GM13977 (cell line): ENCODE measurements at places on chromosomes 1 and 21.

DNA sequence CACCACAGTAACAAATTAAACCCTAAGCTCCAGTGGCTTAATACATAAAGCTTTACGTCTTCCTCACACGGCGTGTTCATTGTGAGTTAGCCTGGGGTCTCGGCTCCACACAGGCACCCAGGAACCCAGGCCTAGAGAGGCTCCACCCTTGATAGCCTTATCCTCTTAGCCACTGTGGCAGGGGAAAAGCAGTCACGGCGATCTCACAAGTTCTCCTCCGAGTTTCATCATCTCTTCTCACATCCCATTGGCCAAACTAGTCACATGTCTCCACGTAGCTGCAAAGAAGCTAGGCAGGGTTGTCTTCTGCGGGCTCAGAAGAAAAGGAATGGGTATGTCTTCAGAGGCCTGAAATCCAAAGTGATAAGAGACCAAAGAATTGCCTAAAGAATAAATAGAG, 122.3 kb upstream of the GRIK3 start:
- DNase-seq: no peak

DNA sequence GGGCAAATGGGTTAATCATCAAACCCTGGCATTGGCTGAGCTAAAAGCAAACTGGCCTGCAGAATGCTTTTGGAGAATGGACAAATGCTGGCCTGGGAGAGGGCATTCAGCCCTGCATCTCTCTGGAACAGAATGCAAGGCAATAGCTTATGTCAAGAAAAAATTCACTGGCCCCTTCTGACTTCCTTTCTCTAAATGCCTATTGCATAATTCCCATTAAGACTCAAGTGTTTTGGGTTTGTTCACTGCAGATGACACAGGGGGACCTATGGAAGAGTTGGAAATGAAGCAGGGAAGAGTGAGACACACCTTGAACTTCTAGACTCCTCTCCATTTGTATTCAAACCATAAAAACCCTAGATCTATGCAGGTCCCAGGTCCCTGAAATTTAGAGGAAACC, 15.9 kb downstream of the PEA15 start:
- DNase-seq: no peak

- no peak for DNase-seq
Observed at GRCh38 chr1:201707027-201707426, 121.9 kb upstream of the IPO9 start.

GRCh38 chr1:119133987-119134386, 6.5 kb downstream of the WARS2 start:
- no peak for DNase-seq

- no peak for DNase-seq
Observed at GRCh38 chr1:174198202-174198601, 38.9 kb downstream of the RABGAP1L start.

GRCh38 chr21:28793043-28793442, 199.6 kb downstream of the LTN1 start:
- no peak for DNase-seq

DNA sequence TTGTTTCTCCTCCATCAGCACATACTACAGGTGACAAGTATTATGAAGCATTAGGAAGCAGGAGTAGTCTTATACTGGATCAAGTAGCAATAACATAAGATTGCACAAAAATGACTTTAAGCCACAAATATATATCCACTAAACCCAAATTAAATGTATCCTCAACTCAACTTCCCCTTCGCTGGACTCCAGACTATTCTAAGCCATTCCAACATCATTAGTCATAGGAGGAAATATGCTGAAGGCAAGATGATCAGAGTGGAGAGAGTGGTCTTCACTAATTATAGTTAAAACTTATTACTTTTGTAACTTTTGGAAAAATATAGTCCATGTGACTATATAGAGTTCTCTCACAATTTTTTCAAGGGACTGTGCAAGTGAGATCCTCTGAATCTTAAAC, 390.7 kb upstream of the ZP4 start:
- DNase-seq: no peak

GRCh38 chr1:204151552-204152309, at the start of gene ETNK2:
ETNK2 (minus strand) TSS chr1:204152044; CDS start chr1:204151852, 192 bp downstream.
- DNase-seq: peak; percentile 71

DNA sequence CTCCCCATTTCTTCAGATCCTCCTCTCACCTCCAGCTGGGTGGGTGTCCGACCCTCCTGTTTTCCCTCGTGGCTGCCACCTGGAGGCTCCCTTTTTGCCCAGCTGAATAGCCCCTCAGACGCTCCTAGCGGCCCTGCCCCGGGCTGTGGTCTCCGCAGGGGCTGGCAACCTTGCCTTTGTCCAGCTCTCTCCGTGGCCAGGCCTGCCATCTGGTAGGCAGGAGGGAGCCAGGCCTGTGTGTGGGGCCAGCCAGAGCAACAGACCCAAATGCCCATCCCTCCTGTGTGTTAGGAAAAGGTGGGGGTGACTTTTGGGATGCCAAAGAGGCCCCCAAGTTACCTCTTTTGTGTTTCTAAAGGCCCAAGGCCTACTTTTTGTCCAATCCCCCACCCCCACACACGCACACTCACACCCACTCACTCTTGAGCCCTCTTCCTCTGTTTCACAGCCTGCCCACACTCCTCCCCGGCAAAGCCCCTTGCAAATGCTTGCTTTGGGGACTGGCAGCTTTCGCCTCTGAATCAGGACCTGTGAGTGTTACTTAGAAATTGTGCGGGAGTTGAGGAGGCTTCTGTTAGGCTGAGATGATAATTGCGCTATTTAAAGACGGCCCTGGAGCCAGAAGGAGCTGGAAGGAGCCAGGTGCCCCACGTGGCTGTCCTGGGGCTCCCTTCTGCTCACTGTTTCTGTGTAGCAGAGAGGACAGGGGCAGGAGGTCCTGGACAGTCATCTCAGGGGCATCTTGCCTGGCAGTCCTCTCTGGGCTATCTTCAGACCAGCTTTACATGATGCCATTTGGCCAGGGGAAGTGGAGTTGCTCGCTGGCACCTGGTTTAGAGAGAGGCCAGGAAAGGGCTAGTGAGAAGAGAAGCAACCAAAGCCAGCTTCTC, 9.1 kb downstream of the PPFIA4 start:
- no peak for DNase-seq

DNA sequence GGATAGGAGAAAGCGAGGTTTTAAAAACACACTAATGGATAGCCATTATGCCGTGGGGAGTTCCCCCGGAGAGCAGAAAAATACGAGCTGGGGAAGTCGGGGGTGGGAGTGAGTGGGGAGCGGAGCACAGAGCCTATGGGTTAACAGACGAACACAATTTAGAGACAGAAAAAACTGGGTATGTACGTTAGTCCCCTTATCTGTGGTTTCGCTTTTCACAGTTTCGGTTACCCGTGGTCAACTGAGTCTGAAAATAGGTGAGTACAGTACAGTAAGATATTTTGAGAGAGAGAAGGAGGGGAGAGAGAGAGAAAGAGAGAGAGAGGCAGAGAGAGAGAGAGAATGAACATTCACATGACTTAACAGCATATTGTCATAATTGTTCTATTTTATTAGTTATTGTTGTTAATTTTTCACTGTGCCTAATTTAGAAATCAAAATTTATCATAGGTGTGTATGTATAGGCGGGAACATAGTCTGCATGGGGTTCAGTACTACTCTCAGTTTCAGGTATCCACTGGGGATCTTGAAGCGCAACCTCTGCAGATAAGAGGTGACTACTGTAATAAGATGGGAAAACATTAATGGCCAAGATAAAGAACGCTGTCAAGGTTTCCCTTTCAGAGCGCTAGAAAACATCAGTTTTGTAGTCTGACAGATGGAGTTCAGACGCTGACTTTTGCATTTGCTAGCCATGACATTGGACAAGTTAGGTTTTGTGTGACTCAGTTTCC, 125.6 kb upstream of the LMO4 start:
- peak; percentile 59 for DNase-seq

- no peak for DNase-seq
Observed at GRCh38 chr1:179151908-179152682, 70.2 kb downstream of the TOR3A start.

DNA sequence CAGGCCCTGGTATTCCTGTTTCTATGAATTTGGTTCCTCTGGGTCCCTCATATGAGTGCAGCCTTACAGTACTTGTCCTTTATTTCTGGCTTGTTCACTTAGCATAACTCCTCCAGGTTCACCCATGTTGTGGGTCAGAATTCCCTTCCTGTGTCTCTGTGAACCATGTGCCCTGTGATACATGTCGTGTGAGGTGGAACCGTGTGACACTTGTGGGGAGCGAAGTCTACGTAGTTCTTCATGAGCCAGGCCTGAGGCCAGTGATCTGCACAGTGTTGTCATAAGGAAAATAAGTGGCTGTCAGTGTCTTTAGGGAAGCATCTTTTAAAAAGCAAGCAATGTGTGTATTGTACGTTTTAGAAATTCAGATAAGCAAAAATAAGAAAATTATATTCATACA, 122.8 kb downstream of the GALNT2 start:
- no peak for DNase-seq

- no peak for DNase-seq
Observed at GRCh38 chr1:55197099-55197498, 18.1 kb downstream of the USP24 start.

GRCh38 chr1:204829133-204829825, 41.4 kb upstream of the NFASC start:
- DNase-seq: no peak

- DNase-seq: no peak
Observed at GRCh38 chr1:64176659-64177058, 26.8 kb upstream of the UBE2U start.

DNA sequence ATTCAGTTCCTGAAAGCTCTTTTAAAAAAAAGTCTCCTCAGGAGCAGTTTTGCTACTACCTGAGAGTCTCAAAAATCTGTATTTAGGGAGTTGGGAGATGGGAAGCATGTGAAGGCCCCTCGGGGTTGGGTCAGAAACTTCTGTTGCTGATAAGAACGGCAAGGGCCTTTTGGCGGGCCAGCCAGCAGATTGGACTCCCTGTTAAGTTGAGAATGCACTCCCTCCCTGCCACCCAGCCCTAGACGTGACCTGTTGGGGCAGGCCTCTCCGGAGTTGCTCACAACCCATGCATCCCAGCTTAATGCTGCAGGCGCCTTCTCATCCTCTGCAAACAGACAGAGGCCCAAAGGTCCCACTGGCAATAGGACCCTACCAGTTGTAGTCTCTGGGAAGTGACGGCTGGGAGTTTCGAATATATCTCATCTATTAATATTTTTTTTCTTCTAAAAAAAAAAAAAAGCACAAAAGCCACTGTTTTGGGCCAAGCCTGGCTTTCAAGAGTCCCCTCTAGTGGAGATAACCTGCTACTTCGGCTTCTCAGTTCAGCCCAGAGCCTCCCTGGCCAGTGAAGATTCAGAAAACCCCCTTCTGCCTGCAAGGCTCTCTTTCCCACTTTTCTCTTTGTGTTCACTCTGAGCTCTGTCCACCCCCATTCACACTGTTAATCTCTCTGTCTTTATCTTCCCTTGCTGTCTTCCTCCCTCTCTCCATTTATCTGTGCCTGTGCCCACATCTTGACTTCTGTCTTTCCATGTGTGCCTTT, 5.3 kb downstream of the PLXNA2 start:
- peak; percentile 71 for DNase-seq

DNA sequence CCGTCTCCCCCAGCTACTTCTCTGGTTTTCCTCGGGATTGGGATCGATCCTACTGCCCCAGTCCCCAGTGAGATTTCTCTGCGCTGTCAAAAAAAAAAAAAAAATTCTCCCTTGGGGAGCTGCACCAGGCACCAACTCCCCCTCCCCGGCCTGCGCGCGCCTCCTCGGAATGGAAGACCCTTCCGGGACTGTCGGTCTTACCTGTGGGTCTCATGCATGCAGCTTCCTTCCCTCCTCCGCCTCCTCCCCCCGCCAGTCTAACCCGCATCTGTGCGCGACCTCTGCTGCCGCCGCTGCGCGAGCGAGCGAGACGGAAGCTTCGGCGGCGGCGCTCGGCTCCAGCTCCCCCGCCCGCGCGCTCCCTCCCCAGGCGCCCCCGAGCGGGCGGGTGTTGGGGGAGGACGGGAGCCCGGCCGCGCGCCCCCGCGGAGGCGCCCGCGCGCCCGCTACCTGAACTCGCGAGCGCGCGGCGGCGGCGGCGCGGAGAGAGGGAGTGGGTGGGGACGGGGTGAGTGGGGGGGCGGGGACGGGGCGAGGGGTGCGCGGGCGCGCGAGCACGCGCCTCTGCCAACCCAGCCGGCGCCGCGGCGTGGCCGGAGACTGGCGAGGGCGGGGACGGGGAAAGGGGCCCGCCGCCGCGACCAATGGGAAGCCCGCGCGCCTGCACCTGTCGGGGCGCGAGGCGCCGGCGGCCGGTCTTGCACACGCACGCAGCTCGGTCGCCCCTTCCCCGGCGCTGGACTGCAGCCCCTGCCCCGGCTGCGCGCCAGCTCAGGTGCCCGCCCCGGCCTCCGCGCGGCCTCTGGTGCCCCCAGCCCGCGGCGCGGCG, at the start of gene SUSD4:
SUSD4 (minus strand) TSS at position 321 of the 829 bp plus-strand sequence. CDS start 751 bp downstream, outside the sequence.
- peak; percentile 55 for DNase-seq

- no peak for DNase-seq
Observed at GRCh38 chr1:246215510-246215903, 291.6 kb downstream of the SMYD3 start.

- no peak for DNase-seq
Observed at GRCh38 chr21:46038341-46038829, 56.8 kb downstream of the COL6A1 start.

GRCh38 chr1:176110203-176110602, 96.9 kb downstream of the COP1 start:
- no peak for DNase-seq

DNA sequence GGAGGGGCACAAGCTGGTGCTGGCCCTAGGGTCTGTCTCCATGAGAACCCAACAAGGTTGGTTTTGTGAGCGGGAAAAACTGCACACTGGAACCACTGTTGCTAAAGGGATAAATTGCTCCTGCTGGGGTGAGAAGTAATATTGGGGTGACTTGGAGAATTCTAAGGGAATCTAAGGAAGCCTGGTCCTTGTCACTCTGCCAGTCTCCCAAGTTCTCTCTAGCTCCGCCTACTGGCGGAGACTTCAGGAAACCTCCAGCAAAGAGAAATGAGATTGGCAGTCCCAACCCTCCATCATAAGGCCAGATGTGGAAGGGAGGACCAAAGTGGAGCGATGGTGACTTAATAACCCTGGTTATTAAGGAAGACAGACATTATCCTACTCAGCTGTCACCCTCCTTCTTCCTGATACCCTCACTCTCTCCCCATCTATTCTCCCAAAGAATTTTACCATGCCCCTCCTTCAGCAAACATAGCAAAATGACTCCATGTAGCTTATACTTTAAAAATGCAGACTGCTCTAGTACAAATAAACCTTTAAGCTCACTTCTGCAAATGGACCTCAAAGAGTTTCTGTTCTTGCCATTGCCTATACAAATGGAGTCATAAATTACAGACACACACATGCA, 2.7 kb downstream of the LCE1F start:
- DNase-seq: peak; percentile 43

DNA sequence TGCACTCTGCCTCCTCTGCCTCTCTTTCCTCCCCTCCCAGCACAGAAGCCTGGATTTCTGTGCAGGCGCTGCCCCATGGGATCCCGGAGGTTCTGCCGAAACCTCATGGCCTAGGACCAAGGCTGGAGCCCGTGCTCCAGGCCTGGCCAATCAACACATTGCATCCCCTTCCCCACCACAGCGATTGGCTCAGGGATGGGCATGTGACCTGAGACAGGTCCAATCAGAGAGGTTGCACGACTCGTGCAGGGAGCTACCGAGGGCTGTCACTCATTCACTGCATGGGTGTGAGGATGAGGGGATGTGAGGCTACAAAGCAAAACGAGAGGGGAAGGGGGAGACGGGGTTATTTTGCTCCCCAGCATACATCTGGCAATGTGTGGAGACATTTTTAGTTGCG, 3.3 kb upstream of the CELA2B start:
- no peak for DNase-seq
